NCI-H1694 (cell line): ENCODE measurements at places on chromosomes 4 and X.

DNA sequence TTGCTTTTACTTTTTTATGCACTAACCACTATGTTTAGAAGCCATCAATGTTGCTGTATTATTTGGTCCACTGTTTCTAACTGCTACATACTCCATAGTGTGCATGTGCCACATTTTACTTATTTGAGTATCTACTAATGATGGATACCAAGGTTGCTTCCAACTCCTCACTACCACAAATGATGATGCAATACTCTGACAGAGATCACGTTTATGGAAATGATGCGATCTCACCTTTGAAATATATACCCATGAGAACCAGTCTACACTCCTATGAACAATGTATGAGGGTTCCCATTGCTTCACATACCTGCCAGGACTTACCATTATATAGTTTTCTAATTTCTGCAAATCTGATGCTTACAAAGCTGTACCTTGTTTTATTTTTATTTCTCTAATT is 44.2 kb downstream of the HUWE1 start:
- no peak for DNase-seq

GRCh38 chr4:16809064-16809463 is 89.4 kb downstream of the LDB2 start:
- DNase-seq, result no peak

DNA sequence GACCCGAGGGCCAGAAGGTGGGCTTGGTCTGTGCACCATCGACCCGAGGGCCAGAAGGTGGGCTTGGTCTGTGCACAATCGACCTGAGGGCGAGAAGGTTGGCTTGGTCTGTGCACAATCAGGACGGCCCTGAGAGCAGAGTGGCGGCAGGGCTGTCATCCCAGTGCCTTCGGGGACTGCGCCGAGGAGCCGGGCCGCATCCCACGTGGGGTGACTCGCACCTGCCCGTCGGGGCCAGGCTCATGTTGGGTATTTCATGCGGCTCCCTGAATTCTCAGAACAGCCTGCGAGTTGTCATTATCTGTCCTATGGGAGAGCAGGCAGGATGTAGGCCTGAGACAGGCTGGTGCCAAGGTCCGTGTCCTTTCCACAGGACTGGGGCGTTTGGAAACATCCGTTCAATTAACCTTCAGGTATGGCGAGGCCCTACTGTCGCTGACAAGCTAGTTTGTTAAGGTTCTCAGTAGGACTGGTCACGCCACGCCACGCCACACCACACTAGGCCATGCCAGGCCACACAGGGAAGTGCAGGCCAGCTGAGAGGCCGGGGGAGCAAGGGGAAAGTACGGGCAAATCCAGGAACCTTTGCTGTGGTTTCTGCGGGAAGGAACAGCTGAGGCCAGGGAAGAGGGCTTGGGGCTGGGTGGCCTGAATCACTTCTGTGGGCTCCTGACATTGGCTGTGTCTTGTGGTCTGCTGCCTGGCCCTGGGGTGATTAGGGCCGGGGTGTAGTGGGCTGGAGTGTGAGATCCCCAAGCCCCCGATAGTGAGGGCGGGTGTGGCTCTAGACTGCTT is 182.9 kb downstream of the AFAP1 start:
- no peak for DNase-seq

DNA sequence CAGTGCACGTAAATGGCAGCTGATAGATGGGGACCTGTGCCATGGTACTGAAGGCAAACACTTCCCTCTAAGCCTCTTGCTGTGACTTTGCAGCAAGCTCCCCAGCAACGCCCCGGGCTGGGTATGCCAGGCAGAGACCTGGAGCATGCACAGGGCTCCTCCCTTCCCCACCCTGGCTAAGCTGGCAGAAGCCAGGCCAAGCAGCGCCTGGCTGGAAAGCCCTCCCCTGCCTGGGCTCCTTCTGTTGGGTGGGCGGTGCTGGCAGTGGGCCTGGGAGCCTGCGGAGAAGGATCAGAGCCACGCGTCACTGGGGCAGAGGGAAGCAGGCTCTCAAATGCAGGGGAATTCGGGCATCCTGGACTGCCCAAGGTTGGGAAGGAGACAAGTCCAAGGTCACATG is 3.6 kb downstream of the ATP2B3 start:
- DNase-seq, result peak; percentile 86
